ENCODE measurements at places on chromosomes 5 and 9.
A peak's percentile ranks its signal among the peaks of the same experiment; 100 is the strongest.

- DNase-seq, result no peak
Observed at GRCh38 chr5:93721071-93721470, 20.3 kb downstream of the POU5F2 start.

DNA sequence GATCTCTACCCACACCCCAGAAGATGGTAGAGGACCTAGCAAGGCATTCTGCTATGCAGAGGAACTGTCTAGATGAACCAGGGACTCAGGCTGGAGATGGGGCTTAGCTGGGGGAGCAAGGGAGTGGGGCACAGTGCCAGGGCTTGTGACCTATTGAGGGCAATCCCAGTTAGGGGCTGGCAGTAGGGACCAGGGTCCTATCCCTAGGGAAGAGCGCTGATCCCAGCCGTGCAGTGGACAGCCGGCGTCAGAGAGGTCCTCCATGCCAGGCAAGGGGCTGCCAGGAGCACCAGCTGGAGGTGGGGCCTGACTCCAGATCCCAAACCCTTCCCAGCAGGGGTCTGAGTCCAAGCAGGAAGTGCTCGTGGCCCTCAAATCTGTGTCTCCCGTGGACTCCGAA, 52.7 kb upstream of the NEURL1B start:
- DNase-seq, result no peak

DNA sequence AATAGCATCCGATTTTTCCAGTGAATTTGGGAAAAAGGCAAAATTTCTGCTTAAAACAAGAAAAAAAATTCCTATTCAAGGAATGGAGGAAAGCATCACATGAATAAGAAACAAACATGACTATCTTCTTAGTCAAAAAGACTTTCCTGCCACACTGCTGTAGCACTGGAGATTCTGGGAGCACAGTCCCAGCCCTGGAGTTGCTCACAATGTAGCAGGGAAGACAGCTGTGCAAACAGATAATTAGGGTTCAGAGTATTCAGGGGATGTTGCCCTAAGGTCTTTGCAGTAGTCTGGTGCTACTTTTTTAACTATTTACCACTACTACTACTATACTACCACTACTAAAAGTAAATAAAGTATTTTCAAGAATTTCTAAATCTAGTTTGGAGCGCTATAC, 86.5 kb downstream of the BNC2 start:
- DNase-seq, result no peak

GRCh38 chr5:138905541-138905940, 30.4 kb upstream of the LRRTM2 start:
- DNase-seq, result no peak

DNA sequence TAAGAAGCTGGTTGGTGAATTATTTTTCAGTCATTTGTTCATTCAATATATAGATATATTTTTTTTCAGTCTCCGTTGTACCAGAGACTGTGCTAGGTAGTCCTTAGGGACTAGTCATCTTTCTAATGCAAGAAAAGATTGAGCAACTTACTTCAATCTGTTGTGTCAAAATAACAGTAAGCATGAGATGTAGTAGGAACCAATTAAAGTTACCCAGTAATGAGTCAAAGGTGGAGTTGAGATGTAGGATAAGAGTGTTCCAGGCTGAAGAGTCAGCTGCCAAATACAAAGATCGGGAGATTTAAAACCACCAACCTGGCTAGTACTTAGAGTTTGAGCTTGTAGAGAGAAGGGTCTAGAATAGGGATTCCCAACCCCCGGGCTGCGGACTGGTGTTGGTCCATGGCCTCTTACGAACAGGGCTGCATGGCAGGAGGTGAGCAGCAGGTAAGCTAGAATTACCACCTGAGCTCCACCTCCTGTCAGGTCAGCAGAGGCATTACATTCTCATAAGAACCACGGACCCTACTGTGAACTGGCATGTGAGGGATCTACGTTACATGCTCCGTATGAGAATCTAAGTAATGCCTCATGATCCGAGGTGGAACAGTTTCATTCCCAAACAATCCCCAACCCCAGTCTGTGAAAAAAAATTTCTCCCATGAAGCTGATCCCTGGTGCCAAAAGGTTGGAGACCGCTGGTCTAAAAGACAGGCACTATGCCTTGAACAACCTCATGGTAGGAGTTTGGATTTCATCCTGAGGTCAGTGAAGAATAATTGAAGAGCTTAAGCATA, 1241.5 kb upstream of the WWC1 start:
- no peak for DNase-seq

DNA sequence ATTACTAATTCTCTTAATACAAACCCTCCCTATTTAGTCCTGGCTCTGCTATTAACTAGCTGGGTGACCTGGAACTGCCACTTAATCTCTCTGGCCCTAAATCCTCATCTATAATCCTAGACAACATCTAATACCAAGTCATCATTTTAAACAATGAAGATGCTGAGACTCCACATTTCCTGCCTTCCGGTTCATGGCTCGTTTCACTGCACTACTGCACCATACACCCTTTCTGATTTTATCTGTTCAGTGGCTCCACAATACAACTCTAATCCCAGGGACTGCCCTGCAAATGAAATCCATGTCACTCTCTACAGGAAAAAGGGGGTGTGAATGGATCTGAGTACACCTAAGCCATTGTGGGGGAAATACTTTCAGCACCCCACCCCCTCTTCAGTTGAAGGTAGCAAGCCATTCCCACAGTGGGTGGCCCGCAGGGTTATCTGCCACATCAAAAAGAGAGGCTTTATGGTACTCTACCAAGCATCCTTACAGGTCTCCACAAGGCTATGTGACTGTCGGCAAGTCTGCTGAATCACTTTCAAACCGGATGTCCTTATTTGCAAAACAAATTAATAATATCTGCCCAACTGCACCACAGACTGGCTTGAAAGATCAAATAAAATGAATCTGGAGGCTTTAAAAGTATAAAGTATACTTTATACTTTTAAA, 89.5 kb downstream of the EPB41L4A start:
- DNase-seq, result peak; percentile 18

DNA sequence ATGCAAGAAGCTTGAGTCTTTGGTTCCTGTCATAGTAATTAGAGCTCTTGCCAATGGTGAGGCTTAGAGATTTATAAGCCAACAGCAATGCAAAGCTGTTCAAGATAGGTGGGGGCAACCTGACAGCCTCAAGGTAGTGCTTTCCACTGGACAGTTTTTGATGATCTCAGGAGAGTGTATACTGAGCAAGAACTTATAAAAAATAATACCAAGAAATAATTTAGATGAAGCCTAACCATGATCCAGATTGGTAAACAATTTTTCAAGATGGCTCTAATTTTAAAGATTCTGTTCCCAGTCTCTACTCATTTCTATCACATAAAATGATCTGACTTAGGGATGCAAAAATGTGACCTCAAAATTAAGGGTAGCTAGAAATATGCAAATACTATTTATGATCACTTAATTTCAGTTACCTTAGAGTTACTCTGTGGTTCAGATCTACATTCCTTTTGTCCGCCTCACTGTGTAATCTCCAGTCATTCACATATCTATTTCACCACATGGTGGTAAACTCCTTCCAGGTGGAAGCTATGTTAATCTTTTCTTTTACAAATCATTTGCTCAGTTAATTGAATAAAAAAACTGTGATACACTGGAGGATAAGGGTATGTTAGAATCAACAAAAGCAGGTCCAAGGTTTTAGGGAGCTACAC, 1228.0 kb upstream of the C9orf72 start:
- DNase-seq, result no peak

GRCh38 chr5:139671096-139671841, 23.1 kb downstream of the CXXC5 start:
- no peak for DNase-seq

- DNase-seq, result no peak
Observed at GRCh38 chr9:758146-758545, 83.4 kb upstream of the DMRT1 start.

GRCh38 chr5:171588046-171588445, 168.6 kb downstream of the FGF18 start:
- DNase-seq, result no peak

DNA sequence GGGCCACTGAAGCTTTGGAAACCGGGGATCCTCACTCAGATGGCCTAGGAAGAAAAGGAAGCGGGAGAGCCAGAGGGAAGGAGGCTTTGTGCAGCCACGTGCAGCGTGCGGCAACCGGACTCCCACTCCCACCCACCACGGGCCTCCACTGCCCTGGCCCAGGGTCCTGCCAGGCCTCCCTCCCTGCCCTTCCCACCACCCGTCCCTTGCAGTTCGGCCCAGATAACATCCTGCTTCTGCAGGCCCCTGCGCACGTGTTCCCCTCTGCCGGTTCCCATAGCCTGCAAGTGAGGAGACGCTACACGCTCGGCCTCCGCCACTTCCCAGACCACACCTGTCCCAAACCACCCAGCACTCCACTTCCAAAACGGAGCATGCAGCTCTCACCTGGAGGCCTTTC, 4.3 kb upstream of the LHX3 start:
- no peak for DNase-seq

GRCh38 chr5:34863946-34864345, 25.0 kb downstream of the TTC23L start:
- no peak for DNase-seq

- DNase-seq, result no peak
Observed at GRCh38 chr5:179878222-179879002, 19.8 kb upstream of the MRNIP start.

- DNase-seq, result no peak
Observed at GRCh38 chr5:167339205-167339604, 952.2 kb upstream of the WWC1 start.

GRCh38 chr9:110148384-110148783, 59.6 kb downstream of the C9orf152 start:
- no peak for DNase-seq

DNA sequence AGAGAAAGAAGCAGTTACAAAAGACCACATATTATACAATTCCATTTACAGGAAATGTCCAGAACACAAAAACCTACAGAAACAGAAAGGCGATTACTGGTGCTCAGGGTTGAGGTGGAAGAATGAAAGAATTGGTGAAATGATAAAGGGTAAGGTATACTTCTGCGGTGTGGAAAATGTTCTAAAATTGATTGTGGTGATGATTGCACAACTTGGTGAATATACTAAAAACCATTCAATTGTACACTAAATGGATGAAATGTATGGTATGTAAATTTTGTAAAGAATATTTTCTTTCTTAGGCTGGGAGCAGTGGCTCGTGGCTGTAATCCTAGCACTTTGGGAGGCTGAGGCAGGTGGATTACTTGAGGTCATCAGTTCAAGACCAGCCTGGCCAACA, 72.3 kb downstream of the UBAP2 start:
- no peak for DNase-seq

GRCh38 chr5:122089096-122090013, 11.3 kb upstream of the LOX start:
- DNase-seq, result no peak

- DNase-seq, result no peak
Observed at GRCh38 chr5:140678993-140679392, 5.6 kb upstream of the DND1 start.

GRCh38 chr5:152164860-152165259, 240.2 kb upstream of the GLRA1 start:
- no peak for DNase-seq

- no peak for DNase-seq
Observed at GRCh38 chr9:23571414-23572104, 254.5 kb downstream of the ELAVL2 start.

DNA sequence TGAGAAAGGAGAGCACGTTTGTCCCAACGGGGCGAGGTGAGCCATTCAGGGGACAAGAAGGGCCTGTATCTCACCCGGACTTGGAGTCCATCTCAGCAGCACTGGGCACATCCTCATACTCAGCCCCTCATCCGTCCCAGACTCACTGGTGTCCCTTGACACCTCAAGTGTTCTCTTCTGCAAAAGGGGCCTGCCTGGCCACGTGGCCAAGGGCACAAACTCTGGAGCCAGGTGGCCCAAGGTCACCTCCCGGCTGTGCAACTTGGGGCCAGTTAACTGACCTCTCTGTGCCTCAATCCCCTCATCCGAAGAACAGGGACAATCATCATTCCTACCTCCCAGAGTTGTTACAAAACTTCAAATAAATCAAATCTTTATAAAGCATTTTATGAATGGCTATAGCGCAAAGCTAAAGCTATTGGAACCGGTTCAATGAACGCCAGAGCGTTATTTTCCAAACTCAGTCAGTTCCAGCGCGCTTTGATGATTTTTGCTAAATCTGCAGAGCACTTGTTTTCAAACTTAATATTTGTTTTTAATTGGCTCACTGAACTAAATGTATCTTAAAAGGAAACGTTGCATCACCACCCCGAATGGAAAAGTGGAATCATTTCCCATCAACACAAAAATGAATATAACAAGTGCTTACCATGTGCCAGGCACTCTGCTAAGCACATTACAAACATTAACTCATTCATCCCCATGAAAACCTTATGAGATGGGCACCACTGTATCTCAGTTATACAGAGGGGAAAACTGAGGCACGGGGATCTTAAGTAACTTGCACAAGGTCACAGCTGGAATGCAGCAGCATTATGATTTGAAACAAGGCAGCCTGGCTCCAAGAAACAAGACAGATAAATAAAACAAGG, 49.3 kb downstream of the DUSP1 start:
- no peak for DNase-seq

DNA sequence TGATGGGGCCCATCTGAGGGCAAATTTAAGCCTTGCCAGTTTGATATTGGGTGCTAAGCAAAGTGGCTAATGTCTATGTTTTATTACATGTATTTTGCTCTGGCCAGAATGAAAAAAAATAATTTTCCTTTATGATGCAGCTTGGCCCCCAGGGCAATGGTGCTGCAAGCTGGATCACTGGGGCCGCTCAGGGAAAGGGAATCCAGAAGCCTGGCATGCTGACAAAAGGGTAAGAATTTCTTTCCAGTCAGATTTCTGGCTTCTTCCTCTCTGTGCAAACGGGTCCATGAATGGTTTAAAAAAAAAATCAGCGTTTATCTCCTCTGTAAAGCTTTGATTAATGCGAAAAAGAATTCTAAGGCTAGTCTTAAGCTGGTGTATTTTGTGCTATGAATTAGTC, 138.4 kb downstream of the MAPKAP1 start:
- DNase-seq, result no peak

DNA sequence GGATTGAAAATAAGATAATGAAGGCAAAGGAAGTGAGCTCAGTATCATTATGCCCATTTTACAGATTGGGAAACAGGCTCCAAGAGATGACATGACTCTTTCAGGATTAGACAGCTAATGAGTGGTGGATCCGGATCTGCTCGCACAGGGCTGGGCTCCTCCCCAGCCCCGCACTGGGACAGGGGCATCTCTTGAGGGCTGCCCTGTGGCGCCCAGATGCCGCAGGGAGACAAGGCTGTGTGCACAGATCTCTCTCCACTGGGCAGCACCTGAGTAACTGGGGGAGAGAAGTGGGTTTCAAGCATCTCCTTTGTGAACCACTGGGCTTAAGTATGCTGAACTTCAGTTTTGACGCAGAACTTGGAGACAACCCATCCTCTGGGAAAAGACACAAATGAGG, 43.9 kb downstream of the ADAMTS2 start:
- no peak for DNase-seq

GRCh38 chr5:98700730-98701129, 72.7 kb upstream of the RGMB start:
- DNase-seq, result no peak

- DNase-seq, result no peak
Observed at GRCh38 chr5:42779083-42779482, 22.5 kb downstream of the CCDC152 start.

GRCh38 chr5:176676361-176676824, 29.1 kb downstream of the TSPAN17 start:
- peak; percentile 73 for DNase-seq

- DNase-seq, result no peak
Observed at GRCh38 chr5:17240487-17240886, 23.1 kb downstream of the BASP1 start.

Data from GM18507 (cell line).